Neural progenitor cell (in vitro differentiated cells): ENCODE measurements at places on chromosomes 16 and 17. TPM values are rescaled to one million over a fixed set of nuclear protein-coding genes. Genes with fewer than 3 reads are reported as not detected.

DNA sequence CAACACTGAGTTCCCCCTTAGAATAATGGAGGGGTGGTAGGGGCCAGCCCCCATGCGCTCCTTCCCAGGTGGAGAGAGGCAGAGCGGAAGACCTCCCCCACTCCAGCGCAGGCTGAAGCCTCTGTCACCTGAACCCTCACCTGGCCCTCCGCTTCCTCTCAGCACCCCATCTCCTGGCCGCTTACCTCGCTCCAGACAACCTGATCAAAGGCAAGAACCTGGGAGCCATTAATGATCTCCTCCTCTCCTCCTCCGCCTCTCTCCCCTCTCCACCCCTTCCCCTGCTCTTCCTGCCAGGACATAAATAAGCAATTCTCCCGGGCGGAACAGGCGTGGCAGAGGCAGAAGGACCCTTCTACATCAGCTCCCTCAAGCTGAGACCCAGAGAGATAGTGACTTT, 110.2 kb upstream of the LHX1 start:
- no peak for DNase-seq

DNA sequence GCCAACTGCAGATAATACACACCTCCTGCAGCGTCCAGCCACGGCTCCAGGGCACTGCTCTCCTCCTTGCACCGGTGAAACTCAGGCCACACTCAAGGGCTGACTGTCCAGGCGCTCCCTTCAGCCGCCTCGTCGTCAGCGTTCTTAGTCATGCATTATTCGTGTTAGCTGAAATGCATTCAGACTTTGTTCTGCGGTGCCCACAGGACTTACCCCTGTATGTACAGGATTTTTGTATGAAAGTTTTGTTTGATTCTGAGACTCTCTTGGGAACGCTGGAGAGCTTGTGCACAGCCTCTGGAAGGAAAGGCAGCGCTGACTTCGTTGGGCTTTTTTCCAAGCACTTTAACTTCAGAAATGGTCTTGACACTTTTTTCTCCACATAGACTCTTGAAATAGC, 22.1 kb downstream of the CIBAR2 start:
- DNase-seq, result no peak

DNA sequence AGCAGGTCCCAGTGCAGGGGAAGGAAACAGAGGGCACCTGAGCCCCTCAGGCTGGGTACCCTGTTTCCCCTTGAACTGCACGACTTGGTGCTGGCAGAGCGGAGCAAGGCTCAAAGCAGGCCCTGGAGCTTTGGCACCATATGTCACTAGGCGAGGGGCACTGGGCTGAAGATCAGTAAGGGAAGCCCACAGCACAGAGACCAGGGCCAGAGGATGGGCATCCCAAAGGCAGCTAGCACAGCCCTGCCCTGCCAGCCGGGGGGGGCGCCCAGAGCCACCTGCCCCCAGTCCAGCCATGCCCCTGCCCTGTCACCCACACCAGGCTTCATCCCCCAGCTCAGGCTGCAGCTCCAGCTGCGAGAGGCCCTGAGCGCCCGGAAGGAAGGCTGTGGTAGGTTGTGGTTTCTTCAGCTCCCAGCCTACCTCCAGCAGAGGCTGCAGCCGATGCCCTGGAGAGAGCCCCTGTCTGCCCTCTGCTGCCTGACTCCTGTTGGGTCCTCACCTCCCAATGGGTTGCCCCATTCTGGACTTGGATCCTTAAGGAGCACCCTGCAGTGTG, 10.9 kb downstream of the NHERF1 start:
- DNase-seq, result no peak

NPLOC4 gene
- 44.1 and 58.7 TPM in 2 replicates for total RNA-seq

DNA sequence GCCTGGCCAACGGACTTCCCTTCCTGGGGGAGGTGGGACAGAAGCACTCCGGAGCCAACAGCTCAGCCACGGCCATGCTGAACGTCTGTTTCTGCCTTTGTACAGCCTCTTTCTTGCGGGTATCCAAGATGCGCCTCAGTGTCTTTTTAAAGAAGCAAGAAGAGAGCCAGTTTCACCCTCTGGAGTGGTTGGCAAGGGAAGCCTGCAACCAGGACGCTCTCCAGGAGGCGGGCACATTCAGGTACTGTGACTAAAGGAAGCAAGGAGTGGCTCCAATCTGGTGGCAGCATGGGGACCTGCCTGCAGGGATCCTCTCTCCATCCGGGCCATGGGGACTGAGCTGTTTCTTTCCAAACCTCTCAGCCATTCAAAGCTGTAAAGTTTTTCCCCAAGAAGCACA, 60.6 kb upstream of the ENDOV start:
- no peak for DNase-seq

GRCh38 chr16:47732122-47732521, 271.0 kb downstream of the PHKB start:
- DNase-seq, result no peak

FN3KRP gene
- total RNA-seq, result 19.2 and 29.8 TPM in 2 replicates

DNA sequence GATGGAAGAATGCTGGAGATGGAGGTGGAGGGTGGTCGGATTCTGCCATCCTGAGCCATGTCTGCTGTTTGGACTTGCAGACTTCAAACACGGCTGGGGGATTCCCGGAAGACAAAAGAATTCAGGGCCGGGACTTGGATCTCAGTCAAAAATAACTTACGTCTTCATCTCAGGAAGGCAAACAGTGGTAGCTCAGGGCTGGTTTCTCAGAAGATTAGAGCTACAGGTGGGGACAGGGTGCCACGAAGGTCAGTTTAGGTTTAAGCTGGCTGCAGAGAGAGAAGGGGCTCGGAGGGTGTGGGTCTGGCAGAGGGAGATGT, 4.3 kb upstream of the RHBDL3 start:
- DNase-seq, result no peak

- no peak for DNase-seq
Observed at GRCh38 chr17:76565728-76566612, 19.7 kb downstream of the ST6GALNAC2 start.

RUNDC3A gene
- total RNA-seq, result 0.09 and 0.58 TPM in 2 replicates

- no peak for DNase-seq
Observed at GRCh38 chr16:79318143-79318899, 282.2 kb downstream of the MAF start.

DNA sequence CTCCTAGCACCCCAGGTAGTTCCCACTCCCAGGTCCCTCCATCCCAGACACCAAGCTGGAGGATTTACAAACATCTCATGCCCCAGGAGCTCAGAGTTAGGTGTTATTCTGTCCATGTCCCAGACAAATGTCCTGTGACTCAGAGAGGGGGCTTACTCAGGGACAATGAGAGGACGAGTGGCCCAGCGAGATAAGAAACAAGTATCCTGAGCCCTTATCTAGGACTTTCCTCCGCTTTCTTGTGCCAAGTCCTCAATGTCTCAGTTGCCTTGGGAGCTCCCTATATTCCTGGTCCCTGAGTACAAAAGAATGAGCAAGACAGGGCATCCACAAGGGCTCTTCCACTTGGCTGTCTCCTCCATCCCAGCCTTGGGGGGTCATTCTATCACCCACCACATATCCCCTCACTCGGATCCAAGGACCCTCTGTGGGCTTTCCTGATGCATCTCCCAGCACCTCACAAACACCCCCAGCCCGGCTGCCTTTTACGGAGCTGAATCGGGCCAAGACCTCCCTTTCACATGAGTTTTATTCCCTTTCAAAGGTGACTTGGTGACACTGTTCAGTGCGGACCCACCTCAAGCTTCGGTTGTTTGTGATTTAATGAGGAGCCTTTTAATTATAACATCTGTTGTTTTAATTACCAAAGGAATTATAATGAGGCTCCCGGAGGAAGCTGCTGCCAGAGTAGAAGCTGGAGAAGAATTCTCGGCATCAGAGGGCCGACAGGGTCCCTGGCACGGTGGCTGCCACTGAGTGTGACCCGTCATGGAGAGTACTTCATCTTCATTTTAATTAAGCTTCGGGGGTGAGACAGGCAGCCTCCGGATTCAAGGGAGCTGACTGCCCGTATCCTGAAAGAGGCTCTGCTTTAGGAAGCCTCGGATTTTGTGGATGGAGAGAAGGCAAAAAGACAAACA, 121.5 kb downstream of the WSCD1 start:
- DNase-seq, result no peak

DNA sequence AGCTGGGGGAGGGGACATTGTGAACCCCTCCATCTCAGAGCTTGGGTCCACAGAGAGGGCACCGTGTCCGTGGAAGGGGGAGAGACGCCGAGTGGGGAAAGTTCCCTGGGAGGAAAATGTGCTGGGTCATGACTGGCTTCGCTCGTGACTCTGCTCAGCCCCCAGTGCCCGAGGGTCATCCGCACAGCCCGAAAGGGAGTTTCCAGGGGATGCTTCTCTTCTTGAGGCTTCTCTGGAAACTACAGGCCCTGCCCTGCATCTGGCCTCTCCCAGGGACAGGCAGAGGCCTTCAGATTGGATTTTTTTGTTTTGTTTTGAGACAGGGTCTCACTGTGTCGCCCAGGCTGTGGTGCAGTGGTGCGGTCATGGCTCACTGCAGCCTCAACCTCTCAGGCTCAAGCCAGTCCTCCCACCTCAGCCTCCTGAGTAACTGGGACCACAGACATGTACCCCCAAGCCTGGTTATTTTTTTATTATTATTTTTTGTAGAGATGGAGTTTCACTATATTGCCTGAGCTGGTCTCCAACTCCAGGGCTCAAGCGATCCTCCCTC, 9.8 kb upstream of the GSE1 start:
- DNase-seq, result no peak

DNA sequence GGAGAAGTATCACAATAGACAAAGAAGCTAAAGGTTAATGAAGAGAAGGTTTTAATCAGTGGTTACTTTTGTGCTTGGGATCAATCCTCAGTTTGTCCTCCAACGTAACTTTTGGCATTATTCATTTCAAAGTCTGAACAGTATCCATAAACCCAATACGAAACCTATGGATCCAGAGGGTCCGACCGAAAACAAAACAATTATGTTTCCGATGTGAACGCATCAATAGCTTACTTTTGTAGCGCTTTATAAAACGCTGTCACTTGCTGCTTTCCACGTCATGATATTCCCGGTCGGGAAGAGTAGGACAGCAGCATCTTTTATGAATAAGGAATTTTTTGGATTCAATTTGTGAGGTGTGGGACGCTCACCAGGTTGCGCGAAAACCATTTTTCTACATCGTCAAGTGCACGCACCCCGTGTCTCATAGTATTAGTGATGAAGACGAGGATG, 383.8 kb downstream of the ZFHX3 start:
- DNase-seq, result no peak

CTCF gene
- total RNA-seq, result 75.7 and 76.3 TPM in 2 replicates

OTOP3 gene
- not detected in 2 replicates for total RNA-seq

DNA sequence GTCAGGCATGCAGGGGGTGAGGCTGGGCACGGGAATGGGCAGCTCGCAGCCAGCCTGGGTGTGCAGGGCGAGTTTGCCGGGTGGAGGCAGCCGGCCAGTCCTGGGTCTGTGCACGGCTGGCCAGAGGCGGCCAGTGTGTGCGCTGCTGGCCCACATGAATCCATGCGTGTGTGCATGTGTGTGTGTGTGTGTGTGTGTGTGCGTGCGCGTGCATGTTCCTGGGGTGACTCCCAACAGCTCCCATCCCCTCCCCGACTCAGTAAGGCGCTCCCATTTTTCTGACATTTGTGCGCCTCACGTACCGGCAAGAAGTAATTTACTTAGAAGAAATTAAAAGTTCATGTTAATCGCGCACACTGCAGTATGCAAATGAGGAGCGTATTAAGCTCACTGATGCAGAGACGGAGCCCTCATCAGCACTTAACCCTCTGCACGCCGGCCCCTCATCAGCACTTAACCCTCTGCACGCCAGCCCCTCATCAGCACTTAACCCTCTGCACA, 55.4 kb upstream of the ACSF3 start:
- DNase-seq, result no peak

RPS6KB1 gene
- total RNA-seq, result 15.5 and 18.7 TPM in 2 replicates

TMEM235 gene
- total RNA-seq, result 0.09 TPM in 1 of 2 replicates, not detected in the other

FOXC2 gene
- not detected in 2 replicates for total RNA-seq

- DNase-seq, result no peak
Observed at GRCh38 chr17:77212833-77213777, 72.3 kb downstream of the SEC14L1 start.

ASGR1 gene
- 3.1 and 4.4 TPM in 2 replicates for total RNA-seq

DNA sequence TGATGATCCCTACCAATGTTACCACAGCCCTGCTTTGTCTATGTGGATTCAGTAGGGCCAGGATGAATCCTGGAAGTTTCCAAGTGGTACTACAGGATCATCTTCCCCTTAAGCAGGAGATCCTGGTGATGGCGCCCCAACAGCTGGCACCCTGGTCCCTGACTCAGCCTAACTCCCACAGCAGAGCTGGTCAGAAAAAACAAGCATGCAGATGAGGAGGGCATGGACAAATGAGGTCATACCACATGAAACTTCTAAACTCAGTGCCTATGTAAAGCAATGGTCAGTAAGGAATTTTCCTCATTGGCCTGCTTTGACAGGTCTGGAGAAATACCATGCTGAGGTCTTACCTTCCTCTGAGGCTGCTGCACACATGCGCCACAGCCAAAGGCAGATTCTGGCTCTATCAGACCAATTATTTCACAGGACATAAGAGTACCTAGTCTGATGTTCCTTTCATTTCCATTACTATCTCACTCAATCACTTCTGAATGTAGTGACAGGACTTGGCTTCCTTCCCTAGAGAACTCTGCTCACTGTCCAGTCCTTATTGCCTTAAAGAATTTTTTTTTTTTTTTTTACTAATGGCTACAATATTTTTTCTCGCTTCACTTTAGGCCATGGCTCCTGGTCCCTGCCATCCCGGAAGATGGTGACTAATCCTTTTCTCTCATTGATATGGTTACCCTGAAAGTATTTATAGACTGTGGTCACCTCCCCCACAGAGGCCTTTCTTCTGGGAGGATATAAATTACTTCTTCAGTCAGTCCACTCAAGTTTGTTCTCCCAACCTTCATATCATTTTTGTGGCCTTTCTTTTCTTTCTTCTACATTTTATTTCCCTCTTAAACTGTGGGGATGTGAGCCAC, 525.2 kb upstream of the PSMD7 start:
- no peak for DNase-seq

- DNase-seq, result no peak
Observed at GRCh38 chr16:54266363-54266955, 20.1 kb downstream of the IRX3 start.

FBXW10 gene
- total RNA-seq, result 0.15 and 0.24 TPM in 2 replicates

CSH2 gene
- not detected in 2 replicates for total RNA-seq

USP6 gene
- 0.09 and 0.17 TPM in 2 replicates for total RNA-seq

YBX2 gene
- total RNA-seq, result 2.7 and 9.1 TPM in 2 replicates

GRCh38 chr16:88306860-88307545, 75.8 kb upstream of the ZNF469 start:
- no peak for DNase-seq

GRCh38 chr17:6862825-6863224, 31.3 kb upstream of the TEKT1 start:
- no peak for DNase-seq

GRCh38 chr16:21614896-21615295, 15.5 kb downstream of the METTL9 start:
- DNase-seq, result no peak
